ENCODE measurements at places on chromosomes 7 and 10.

GRCh38 chr10:96367470-96367869 lies 8.7 kb upstream of the OPALIN start:
- no peak for DNase-seq

DNA sequence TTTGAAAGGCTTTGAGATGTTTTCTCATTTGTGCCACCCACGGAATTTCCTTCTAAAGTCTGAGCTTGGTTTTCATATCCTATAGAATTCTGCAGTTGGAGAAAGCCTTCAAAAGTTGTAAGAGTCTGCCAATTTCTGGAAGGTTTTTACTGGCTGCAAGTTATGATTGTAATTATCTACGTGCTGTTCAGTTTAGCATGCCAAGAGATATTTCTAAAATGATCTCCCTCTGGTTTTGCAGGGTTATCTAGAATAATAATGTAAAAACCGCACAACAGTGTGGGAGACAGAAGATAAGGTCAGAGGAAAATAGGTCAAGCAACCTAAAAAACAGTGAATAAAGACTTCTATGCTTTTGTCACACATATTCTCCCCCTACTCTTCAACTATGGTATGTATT lies 69.3 kb downstream of the MTERF1 start:
- DNase-seq = no peak

GRCh38 chr7:140440593-140440992 lies 36.7 kb downstream of the RAB19 start:
- no peak for DNase-seq

DNA sequence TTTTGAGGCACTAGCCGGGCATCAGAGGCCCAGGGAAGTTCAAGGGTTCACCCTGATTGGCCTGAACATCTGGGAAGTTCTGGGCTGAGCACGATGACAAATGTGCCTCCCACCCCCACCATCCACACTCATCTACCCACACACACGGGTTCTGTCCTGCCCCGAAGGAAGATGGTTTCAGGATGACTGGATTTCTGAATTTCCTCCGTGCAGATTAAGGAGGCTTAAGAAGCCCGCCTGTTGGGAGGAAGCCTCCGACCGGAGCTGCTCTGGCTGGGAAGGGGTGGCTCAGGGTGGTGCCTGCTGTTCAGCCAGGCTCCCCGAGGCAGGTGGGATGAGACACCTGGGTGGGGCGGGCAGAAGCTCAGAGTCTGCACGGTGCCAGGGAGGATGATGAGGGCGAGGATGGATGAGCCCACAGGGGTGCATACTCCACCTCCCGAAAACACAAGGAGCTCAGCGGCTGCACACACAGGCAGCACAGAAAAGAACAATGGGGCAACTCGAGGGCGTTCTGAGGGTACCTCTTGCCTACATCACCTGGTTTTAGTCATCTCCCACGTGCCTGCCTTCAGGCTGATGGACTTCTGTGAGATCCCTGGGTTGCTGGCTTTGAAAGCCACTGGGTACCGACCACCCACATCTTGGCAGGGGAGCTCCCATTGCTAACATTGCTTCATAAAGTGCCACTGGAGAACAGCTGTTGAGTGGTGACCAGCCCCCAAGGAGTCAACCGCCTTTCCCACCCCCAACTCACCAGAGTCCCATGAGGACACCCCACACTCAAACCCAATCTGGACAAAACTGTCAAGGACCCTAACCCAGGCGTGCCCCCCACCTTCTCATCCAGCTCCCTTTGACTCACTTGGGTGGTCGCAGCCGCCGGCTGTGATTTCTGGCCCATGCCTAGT lies 41.2 kb downstream of the CALML3 start:
- DNase-seq = no peak

DNA sequence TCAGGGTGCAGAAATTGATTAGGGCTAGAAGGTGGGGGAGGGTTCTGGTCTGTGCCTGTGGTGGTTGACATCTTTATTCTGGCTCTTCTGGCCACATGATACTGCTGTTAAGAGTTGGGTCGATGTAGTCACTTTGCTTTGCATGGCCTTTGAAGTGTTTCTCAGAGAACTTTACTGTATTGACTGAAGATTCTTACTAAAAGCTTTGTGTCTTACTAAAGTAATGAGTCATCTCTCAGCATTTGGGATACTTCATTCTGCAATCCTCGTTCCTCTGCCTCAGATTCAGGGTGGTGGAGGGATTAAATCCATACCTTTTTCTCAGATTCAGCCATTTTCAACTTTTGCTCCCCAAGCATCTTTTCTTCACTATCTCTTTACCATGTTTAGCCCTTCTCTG lies 38.6 kb downstream of the STEAP4 start:
- no peak for DNase-seq

GRCh38 chr7:132114411-132114810 lies 461.9 kb downstream of the PLXNA4 start:
- no peak for DNase-seq

DNA sequence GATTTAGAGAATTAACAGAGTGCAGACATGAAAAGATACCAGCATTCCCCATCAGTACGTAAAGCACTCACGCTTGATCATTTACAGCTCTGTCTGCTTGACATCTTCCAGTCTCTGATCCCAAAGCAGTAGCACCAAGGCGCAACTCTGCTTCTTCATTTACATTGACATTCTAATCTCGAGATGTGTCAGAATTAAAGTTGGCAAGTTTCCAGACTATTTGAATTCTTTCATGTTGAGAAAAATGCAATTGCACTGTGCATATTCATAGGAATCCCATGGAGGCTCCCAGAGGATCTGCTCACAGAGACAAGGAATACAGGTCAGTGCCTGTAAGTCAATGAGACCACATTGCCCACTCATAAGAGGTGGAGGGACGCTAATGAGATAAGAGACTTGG lies 183.9 kb downstream of the LRRN3 start:
- no peak for DNase-seq

DNA sequence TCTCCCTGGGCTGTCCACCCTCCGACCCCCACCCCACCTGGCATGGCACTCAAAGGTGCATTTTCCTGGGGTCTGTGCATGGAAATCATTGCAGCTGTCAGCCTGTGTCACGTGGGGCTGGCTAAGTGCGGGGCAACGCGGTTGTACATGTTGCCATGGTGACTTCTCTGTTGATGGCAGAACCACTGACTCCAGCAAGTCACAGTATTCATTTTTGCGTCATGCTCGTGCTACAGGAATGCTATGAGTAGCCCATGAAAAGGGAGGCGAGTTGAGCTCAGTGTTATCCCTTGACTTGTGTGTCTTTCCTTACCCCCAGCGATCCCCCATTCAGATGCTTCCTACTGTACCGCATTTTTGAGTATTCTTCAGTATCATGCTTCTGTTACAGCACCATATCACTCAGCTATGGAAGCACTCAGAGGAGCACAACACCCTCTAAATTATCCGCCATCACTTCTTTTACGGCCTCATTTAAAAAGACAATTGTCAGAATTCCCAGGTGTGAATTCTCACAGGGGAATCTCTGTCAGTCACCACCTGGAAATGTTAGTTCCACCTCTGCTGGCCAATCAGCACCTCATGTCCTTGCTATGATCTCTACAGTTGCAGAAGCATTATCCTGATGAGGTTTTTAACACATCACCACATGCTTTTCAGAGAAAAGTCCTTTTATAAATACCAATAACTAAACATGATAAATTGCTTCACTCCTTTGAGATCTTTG lies 194.4 kb upstream of the C7orf33 start:
- DNase-seq = no peak

GRCh38 chr7:158422887-158423560 lies 164.6 kb downstream of the PTPRN2 start:
- DNase-seq = no peak

- DNase-seq = no peak
These were observed 232.7 kb downstream of the IMMP2L start for GRCh38 chr7:111329367-111330234.

DNA sequence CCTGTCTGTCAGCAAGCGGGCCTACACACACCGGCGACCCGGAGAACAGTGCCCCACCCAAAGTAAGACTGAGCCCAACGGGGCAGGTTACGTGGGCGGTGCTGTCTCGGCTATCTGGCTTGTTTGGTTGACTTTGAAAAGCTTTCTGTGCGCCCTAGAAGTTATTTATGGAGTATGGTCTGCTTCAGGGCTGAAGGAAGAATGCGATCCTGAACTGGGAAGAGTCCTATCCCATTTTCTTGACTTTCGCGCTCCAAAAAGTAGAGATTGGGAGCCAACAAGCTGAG lies 1.5 kb downstream of the INA start:
- DNase-seq = no peak

DNA sequence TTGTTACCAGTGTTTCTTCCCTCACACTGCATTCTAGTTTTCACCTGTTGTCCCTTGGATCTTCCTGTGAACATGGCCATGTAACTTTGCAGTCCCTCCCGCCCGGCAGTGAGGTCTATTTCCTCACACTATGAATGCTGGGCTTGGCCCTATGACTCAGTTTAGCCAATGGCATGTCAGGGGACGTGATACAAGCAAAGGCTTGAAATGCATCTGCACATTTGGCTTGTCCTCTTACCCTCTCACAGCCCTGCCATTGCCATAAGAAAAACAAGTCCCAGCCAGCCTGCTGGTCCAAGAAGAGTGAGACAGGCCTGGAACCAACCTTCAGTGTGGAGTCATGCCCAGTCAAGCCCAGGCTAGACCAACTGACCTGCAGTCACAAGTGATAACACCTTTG lies 17.1 kb upstream of the EZH2 start:
- no peak for DNase-seq

GRCh38 chr7:149799397-149800168 lies 26.2 kb upstream of the ZNF467 start:
- peak; percentile 43 for DNase-seq

Data from activated CD8-positive, alpha-beta memory T cell treated with anti-CD3 and anti-CD28 coated beads for 48 hours (primary cell).